NCI-H187 (cell line): ENCODE measurements at places on chromosomes 11 and 22.
A peak's percentile ranks its signal among the peaks of the same experiment; 100 is the strongest.

DNA sequence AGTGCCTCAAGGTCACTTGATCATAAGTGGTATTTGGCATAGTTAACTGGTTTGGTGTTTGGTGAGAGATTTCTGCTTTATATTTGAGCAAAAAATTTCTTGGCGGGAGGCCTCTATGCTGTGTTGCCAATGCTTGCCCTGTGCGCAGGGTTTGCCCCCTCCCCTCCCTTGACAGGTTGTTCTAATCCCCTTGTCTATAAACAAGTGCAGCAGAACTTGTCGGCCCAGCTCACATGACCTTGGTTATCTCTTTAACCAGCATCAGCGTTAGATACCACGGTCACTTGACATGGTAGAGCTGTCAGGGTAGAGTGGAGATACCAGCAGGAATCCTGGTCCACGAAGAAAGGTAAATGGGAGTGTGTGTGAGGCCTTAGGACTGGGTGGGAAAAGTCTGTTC is 35.6 kb downstream of the MARK2 start:
- no peak for DNase-seq

DNA sequence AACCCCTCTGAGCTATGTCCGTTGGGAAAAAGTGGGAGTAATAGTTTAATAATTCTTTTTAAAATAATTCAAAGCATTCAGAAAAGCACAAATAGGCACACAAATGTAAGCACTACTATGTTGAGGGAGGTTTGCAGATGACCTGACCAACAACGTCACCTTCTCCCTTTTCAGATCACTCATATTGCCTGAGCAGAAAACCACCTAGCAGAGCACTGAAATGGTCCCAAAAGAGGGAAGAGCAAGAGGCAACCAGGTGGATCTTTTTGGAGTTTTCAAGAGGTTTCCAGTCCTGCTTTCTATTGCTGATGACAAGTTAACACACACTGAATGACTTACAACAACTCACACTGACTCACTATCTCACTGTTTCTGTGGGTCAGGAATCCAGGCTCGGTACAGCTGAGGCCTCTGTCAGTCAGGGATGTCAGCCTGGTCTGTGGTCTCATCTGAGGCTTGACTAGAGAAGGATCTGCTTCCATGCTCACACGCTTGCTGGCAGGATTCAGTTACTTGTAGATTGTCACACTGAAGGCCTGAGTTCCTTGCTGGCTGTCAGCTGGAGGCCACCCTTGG is 4.3 kb upstream of the PGA3 start:
- DNase-seq = no peak

DNA sequence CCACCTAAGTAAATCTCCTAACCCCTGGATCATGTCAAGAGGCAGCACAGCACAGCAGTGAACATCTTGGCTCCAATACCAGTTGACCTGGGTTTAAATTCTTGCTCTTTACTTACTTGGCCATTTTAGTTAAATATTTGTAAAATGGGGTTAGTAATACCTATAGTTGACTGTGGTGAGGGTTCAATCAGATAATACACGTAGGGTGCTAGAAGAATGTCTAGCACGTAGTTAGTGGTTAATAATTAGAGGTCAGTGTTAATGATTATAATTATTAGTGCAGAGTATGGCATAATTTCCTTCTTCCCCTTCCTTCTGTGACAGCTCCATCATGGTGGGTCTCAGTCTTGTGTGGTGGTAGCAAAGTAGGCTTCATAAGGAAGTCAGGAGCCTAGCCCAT is 520.8 kb downstream of the INSC start:
- DNase-seq = no peak

DNA sequence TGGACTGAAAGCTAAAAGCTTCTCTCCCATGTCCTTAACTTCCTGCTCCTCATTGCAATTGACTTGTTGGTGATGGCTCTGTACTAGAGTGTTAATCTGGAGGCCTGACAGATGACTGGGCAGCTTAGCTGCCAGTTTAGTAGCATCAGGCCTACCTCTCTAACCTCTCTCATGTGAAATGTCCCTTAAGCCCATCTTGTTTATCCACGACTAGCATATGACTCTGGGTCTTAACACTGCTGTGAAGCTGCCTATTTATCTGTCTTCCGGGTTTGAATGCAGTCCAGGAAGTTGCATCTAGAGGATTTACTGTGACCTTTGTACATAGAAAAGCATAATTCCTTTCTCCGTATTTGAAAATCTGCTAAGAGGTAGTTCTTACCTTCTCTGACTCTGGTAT is 85.3 kb upstream of the HORMAD2 start:
- no peak for DNase-seq

DNA sequence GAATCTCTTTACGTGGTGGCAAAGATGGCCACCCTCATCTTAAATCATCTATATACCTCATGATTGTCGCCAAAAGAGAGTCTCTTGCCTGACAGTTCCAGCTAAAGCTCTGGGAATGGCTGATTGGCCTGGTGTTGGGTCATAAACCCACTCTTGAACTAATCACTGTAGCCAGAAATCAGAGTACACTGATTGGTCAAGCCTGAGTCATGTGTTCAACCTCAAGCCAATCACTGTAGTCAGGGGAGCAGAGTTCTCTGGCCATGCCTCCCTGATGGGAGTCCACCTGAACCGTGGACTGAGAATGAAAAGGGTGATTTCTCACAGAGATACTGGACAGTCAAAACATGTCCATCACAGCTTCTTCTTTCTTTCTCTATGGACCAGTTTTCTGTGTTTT is 45.8 kb downstream of the RCN1 start:
- no peak for DNase-seq

GRCh38 chr22:43262990-43263644 is 76.2 kb upstream of the TTLL12 start:
- DNase-seq = no peak

DNA sequence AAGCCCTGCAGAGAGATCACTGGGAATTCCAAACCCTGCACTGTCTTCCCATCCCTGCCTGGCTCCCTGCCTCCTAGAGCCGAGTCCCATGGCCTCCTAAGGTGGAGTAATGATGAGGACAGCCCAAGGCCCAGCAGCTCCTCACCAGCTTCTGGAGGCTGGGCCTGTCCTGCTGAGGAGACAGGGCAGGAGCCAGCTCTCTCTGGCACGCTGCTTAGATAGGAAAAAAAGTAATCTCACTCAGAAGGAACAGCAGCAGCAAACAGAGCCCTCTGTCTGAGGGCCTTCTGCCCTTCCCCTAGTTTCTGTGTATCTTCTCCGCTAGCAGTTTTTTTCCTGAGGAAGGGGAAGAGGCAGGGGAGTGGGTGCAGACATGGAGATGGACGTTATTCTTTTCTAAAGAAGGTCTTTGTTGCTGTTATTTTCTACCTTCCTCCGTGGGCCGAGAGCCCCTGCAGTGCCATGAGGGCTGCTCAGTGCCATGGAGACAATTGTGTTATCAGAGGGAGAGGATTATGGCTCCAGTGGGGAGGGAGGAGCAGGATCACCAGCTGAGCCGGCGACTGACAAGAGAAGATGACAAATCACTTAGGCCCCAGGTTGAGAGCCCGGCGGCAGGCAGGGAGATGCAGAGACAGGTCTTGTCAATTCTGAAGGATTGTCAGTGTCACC is 315.3 kb downstream of the BUD13 start:
- DNase-seq = peak; percentile 13

GRCh38 chr11:69670158-69670845 is 4.9 kb downstream of the LTO1 start:
- peak; percentile 43 for DNase-seq

DNA sequence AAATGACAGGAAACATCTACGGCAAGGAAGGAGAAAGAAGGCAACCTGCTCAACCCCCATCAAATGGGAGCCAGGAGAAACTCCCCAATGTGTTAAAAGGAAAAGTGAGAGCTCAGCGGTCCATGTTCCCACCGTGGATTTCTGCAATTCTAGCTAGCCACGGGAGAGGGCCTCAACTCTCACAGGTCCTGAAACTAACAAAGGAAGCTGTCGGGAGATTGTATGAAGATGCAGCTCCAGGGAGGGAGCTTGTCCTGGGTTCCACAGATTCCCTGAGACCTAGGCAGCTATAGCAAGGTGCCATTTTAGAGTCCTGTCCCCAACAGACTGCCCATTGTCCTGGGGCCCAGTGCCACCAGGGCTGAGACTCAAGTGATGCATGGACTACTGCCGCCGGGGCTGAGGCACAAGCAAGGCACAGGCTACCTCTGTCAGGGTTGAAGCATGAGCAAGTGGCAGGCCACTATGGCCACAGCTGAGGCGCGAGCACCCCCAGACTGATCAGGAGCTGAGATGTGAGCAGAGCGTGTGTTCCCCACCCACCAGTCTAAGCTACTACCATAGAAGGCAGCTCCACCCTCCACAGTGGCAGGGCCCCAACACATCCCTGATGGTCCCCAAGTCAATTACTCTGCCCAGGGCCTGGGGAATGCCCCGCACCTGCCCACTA is 31.3 kb downstream of the RSF1 start:
- no peak for DNase-seq

DNA sequence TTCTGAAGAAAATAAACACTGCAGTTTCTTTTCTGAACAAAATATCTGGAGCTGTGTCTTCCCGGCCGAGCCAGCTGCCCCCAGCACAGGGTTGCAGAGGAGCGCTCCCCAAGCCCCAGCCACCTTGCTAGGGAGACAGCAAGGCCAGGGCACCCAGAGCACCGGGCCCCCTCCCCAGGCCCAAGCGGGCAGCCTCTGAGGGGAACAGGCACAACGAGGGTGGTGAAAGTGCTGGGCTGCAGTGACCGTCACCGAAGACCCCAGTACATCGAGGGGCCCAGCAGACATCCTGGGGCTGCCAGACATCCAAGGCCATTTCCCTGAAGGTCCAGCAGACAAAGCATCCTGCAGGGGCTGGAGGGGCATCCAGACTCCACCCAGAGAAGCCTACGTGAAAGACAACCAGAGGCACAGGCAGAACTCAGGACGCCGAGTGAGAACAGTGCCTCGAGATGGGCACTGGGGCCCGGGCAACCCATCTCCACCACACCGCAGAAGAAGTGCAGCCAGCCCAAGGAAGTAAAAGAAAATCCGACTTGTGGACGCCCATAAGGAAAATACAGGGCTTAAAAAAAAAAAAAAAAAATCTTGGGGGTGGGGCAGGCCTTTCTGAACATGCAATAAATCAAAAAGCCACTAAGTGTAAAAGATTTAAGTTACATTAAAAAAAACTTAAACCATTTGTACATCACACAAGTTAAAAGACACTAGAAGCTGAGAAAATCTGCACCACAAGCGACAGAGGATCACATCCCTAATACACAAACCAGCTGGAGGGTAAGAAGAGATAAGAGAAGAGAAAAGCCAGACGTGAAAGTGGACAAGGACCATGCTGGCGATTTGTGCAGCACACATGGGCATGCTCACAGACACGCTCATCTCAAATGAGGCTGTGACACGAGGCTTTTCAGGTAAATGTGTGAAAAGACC is 36.0 kb upstream of the COMT start:
- no peak for DNase-seq

DNA sequence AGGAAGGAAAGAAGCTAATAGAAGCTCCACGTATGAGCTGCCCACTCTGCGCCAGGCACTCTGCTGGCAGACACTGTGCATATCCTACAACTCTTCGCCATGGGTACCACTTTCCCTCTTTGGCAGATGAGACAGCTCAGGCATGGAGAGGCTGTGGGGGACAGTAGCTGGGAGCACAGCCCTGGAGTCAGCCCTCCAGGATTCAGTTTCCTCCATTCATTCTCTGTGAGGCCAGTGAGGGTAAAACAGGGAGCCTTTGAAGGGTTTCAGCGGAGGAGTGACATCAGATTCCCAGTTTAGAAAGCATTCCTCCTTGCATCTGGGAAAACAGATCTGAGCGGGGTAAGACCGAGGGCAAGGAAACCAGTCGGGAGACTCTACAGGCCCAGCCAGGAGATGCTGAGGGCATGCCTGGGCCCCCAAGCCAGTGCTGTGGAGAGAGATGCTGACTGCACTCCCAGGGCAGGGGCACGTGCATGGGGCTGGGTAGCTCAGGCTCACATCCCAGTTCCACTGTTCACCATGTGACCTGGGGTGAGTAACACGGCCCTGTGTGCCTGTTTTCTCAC is 58.3 kb upstream of the EMID1 start:
- DNase-seq = no peak

GRCh38 chr11:776561-777287 is 563 bp downstream of the GATD1 start:
- DNase-seq = no peak

DNA sequence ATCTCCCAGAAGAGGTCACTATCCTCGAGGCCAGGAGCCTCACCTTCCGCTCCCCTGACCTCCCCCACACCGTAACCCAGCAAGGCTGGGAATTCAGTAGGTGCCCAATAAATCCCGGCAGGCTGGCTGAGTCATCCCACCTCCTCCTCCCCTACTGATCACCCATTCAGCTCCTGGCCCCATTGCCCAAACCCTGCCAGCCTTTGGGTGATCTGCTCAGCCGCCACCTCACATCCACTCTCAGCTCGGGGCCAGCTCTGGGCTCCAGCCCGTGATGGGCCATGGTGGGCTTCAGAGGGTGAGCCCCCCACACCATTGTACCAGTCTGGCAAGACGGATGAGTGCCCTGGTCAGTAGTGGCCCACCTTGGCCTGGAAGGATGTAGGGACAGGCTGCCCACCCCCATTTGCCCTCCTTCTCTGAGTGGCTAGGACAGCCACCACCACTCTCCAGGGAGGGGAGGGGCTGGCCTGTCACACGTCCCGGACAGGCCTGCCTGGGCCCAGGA is 8.2 kb downstream of the TRPM5 start:
- DNase-seq = no peak

DNA sequence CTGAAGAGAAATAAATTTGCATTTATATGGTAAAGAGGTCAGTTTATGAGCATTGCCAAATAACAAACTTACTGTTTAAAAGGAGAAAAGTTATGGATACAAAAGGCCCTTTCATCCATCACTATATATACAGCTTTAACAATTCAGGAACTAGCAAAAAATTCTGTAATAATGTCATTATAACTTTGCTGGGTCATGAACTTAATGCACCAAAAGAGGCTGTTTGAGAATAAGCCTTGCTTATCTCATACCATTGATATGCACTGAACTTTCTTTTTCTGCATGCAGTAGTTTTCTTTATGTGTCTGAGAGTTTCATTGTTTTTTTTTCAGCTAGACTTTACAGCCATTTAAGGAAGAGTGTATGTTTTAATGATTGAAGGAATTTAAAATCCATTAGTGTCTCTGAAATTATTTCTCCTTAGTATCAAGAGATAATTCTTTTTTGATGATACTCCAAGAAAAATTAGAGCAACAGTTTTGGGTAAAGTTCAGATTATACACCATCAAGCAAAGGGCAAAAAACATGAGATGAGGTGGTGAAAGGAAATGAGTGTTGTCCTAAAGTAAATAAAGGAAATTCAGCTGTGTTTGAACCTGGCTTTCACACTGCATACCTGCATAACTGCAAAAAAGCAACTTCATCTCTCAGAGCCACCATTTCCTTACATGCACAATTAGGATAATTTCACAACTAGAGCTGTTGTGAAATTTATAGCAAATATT is 188.2 kb upstream of the ANO3 start:
- DNase-seq = no peak

- peak; percentile 36 for DNase-seq
These were observed at the start of gene NRXN2 for GRCh38 chr11:64723117-64723906. TSS of gene NRXN2 (minus strand) at chr11:64723197. CDS start at chr11:64713699, 9,498 bp downstream.
